Activated CD8-positive, alpha-beta T cell treated with anti-CD3 and anti-CD28 coated beads, Interleukin-2, amount 10 ng/mL, durations not matched to agents 7 days and 5 days (primary cell): ENCODE measurements at places on chromosomes 4 and X.

DNA sequence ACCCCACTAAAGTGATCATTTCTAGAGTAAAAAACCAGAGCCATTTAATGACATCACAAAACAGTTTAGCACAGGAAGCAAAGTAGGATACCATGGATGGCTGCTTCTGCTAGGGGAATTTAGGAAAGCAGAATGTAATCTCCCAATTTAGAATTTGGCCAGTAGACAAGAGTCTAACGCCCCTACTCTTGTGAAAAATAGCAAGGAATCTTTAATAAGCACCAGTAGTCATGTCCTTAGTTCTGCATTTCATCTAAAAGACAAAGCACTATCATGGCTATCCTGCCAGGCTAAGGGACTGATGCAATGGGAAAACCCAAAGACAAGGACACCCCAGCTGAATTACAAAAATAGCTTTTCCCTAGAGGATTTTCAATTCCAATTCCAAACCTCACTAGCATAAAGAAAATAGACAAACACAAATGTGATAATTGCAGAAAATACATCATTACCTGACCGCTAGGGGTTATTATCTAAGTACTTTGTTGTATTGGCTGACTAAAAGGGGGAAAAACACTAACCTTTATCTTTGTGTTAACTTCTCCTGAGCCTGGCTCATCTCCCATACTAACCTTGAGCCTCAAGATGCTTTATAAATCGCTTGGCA, 2.6 kb upstream of the AMMECR1 start:
- DNase-seq, result no peak

GRCh38 chr4:40656201-40656863, 26.7 kb upstream of the RBM47 start:
- no peak for DNase-seq

- DNase-seq, result no peak
Measured at GRCh38 chr4:41362621-41363383, 106.1 kb downstream of the UCHL1 start.

DNA sequence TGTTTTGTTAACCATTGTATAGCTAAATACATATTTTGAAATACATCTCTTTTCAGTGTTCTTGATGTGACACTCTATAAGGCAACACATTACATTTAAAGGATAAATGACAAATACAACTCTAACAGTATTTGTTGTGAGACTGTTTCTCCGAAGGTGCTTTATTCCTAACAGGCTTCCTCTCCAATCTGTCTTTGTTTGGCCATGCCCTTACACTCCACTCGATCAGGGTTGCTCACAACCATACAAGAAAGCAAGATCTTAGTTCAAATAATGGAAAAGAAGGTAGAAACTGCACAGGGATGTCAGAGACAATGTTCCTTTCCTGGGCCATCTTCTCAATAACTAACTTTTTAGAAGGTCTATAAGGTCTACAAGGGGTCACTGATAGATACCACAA, 36.5 kb downstream of the AMMECR1 start:
- no peak for DNase-seq

GRCh38 chr4:41257257-41257901, 651 bp downstream of the UCHL1 start:
- peak; percentile 24 for DNase-seq

DNA sequence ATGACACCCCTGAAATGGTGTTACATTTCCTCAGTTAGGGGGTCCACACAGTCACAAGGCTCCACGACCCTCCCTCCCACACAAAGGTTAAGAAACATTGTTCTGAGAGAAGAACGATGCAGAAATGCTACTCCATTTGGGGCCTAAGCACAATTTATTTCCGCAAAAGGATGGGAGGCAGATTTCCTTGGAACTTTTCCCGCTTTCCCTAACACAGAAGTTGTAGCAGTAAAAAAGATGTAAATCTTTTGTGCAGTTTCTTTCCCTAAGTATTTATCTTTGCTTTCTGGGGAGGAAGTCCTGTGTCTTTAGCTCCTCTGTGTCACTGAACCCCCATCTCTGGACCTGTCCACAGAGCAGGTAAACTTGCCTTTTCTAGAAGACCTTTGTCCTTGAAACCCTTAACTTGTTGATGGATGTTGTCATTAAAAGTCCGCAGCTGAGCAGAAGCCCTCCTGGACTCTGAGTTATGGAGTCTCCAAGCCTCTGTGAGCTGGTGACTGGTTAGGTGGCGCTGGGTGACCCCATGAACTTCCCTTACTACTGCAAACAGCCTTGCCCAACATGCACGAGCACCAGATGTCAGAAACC, 67.2 kb upstream of the SHISA3 start:
- DNase-seq, result no peak

DNA sequence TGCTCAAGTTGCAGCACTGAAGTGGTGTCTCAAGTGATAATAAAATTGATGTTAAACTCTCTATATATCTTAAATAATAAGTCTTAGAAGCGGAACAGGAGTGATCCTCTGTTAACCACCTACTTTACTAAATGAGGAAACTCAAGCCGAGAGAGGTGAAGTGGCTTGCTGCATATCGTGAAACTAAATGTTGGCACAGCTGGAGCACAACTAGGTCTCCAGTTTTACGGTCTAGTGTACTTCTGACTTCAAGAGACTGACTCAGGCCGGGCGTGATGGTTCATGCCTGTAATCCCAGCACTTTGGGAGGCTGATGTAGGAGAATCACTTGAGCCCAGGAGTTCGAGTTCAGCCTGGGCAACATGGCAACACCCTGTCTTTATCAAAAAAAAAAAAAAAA, 35.5 kb upstream of the PLS3 start:
- DNase-seq, result no peak

GRCh38 chrX:43349363-43349762, 306.7 kb upstream of the MAOA start:
- DNase-seq, result peak; percentile 43

DNA sequence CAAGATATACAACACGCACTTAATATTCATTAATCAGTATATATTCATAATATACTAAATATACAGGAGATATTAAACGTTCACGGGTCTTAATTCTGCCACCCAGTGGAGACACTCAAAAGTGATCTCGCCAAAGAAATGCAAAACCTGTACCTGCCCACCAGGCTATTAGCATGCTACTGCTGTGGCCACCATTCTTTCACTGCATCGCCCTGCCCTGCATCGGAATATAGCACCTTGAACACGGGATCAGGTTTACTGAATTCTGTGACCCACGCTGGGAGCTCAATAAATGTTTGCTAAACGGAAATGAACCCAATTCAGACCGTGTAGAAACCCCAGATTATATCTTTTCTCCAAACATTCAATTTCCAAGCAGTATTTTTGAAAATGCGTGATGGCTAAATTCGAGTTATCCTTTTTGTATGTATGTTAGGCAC, 840 bp upstream of the CLCN3 start:
- peak; percentile 70 for DNase-seq

GRCh38 chr4:70945452-70946055, 43.4 kb downstream of the MOB1B start:
- no peak for DNase-seq

DNA sequence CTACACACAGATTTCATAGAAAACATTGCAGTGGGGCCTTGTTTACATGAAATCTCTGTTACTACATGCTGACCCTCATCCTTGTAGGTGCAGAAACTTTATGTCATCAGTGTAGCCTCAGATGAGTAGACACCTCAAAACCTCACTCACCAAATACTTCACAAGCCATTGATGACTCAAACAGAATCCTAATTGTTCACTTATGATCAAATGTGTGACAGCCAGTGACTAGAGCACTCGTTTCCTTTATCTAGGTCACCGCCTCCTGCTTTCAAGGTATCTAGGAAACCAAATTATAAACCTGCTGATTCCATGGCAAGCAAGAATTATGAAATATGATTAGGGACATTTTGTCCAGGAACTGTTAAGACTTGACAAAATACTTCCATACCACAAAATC, 255.8 kb upstream of the GPRIN3 start:
- DNase-seq, result no peak

DNA sequence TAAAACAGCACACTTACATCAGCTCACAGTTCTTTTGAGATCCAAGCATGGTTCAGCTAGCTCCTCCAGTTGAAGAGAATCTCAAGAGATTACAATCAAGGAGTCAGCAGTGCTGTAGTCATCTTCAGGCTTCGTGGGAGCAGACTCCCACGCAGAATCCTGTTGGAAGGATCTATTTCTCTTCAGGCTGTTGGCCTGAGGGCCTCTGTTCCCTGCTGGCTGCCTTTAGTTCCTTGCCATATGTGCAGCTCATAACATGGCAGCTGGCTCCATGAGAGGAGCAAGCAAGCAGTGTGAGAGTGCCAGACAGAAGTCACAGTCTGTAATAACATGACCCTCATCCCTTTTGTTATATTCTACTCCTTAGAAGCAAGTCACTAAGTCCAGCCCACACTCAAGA, 168.6 kb downstream of the COX18 start:
- DNase-seq, result no peak

DNA sequence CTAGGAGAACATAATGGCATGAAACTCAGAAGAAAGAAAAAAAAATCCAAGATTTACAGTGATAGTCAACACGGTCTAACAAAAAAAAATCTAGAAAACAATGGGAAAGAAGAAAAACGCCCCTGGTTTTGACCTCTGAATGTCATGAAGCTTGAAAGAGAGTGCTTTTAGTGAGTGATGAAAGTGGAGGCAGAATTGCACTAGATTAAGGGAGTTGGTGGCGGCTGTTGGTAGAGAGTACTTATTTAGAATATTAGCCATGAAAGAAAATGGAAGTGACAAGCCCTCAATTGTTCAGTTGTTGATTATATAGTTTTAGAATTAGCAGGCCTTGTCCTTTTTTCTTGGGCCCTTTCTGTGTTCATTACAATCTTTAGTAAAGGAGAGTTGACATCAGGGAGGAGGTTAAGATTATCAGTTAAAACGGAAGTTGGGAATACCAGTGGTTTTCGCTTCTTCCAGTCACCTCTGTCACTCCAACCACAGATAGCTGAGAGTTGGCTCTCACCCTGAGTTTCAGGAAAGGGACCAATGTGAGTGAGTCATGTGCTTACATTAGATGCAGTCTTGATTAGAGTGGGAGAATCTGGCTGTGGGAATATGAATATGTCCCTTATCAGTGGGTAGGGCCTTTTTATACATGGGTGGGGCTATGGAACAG, 29.7 kb downstream of the EREG start:
- no peak for DNase-seq

DNA sequence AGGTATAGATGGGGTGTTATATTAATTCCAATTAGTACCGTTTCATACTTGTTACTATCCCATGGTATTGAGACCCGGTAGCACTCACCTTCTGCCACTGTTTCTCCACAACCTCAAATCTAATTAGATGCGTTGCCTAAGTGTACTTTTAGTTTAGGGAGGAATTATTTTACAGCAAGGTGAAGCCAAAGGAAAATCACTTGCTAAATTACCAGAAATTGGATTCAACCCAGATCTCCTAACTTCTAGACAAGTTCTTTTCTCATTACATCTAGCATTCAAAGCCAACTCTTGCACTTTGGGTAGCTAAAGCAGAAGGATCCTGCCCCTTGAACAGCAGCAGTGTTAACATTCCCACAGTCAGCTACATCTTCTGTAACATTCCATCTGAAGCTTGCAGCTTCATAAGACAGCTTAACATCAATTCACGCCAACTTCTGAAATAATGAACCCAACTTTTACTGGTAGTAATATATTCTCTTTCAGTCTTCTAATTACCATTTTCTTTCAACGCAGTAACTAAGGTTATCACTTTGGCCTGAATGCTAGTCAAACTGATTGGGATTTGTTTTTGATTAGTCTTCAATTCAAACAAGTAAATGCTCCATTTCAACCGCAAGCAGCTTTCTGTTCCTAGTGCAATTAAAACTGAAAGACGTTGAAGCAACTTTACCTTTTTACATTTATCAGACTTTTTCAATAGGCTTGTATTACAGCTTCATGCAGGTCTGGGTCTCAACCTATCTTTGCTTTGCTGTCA, 934 bp upstream of the SEC31A start:
- no peak for DNase-seq

- no peak for DNase-seq
Measured at GRCh38 chr4:37754410-37755185, 68.4 kb upstream of the RELL1 start.

DNA sequence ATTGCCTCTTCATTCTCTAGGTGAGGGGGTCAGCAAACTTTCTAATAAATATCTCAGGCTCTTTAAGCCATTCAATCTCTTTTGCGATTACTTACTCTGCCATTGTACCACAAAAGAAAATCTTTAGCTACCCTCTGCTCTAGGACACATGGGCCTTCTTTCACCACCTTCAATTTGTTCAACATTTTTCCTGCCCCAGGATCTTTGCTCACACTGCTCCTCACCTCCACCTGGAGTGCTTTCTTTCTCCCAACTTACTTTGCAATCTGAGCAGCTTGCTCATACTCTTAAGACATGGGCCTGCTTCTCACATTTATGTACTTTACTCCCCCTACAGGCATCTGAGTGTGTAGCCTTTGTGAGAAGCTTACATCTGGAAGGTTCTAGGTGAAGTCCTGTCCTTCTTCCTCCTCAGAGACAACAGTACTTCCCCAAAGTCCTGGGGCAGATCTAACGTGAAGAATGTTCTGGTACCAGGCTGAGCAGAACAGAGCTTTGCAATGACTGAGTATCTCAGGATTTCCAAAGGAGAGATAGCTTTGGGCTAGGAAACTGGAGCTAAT, 55.0 kb upstream of the PRDM5 start:
- DNase-seq, result peak; percentile 33

DNA sequence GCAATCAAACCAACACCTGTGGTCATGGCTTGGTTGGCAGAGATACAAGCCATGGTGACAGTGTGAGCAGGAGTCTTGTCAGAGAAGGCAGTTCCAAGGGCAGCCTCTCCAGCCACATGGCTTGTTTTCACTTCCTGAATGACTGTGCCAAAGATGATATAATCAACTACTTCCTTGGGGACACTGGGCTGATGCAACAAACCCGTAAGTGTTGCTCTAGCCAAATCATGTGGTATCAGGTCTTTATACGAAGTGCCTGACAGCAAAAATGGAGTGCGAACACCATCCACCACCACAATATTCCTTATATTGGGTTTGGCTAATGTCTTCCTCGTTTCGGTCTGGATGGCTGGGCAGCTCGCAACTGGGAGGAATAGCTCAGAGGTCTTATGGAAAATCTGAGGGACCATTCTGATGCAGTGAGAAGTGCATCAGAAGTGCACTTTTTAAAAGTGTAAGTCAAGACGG, 922.0 kb downstream of the NLGN4X start:
- DNase-seq, result no peak

DNA sequence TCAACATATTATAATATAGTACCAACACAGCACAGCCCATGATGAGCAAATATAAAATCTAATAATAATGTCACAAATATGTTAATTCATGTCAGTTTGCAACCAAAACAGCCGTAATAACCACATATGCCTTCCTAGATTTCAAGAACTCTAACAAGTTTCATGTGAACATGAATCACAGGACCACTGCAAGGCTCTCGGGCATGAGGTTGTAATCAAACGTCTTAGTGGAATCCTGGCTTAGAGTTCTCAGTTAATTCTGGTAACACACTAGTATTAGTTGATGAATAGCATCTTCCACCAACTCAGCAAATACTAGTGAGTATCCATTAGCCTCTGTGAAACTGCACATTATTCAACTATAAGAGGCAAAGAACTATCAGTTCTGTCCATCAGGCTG, 379.3 kb upstream of the TENM3 start:
- no peak for DNase-seq
